ENCODE measurements at places on chromosomes 3 and 15.

DNA sequence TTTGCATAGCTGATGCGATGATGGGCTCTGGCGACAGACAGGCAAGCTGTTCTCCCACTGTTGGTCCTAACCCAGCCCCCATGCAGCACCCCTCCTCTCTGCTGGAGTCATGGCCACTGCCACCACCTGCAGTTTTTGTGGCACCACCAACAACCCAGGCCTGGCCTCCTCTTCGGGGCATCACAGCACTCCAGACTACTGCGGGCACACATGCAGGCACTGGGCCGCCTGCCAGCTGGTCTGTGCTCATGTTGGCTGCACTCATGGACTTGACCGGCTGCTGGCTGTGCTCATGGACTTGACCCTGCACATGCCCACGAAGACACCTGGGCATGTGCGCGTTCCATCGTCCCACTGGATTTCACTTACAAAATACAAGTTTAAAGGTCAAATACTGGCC is 130.9 kb upstream of the TMEM108 start:
- no peak for DNase-seq

- no peak for DNase-seq
Observed at GRCh38 chr3:6097556-6097955, 763.4 kb upstream of the GRM7 start.

DNA sequence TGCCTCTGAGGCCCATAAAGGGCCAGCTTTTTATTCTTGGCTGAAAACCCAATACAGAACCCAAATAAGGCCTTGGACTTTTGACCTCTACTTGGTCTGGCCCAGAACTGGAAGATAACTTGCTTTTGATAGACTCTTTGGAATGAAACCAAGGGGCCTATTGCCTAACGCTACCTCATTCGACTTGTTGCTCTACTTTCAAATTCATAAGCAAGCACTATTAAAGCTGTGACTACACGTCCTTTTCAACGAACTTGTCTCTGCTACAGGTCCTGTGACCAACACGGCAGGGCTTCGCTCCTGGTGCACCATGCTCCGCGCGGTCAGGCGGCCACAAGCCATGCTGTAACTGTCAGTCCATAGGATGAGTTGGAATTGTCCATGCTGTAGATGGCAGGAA is 385.4 kb downstream of the MFSD1 start:
- no peak for DNase-seq

GRCh38 chr3:187669675-187670504 is at the start of gene SST:
Gene SST (minus strand): TSS chr3:187670394. CDS start chr3:187670291, 103 bp downstream.
- no peak for DNase-seq

- no peak for DNase-seq
Observed at GRCh38 chr3:157534725-157535161, 31.5 kb upstream of the VEPH1 start.

DNA sequence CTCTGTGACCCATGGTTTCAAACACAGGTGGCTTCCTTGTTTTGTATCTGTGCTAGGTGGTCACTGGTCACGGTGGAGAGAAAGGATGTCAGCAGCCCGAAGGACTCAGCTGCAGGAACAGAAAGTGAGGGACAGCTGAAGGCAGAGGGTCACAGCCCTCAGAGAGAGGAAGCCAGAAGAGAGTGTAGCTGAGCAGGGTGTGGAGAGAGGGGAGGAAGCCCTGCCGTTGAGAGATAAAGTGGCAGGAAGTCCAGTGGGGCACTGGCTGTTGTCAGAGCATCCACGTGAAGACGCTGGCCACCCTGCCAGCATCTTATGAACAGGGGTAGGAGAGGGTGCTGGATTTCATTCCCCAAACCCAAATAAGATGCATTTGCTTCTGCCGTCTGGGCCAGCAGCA is 36.9 kb downstream of the LIMD1 start:
- no peak for DNase-seq

DNA sequence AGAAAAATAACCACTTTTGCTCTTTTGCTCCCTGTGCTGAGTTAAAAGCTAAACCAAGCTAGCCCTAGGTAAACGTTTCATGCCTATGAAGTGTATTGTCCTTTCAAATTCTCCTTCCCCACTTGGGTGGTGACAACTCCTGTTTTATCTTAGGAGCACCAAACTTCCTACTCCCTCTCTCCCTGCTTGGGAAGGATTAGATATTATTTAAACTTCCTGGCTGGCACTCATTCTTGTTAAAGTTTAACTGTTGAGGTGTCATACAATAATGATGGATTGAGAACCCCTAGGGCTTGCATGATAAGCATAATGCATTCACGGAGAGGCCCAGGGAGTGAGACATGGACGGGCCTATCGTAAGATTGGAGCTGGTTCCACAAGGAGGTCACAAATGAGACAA is 29.5 kb downstream of the B4GALT4 start:
- DNase-seq, result no peak

DNA sequence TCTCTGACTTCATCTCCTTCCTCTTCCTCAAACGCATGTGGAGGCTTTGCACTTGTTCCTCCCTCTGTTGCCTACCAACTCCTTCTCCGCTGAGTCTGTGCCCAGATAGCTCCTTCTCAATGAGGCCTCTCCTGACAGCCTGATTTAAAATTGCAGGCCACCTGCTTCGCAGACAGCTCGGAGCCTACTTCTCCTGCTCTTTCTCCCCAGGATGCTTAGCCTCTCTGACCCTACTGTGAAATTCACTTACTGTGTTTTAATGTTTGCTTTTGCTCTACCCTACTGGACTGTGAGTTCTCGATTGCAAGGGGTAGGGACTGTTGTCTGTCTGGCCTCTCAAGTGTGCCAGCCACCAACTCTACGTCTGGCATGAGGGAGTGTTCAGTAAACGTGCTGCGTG is 83.4 kb downstream of the EEFSEC start:
- DNase-seq, result no peak

- DNase-seq, result no peak
Observed at GRCh38 chr3:19110335-19110895, 37.9 kb upstream of the KCNH8 start.

GRCh38 chr3:48222616-48223513 is at the start of gene CAMP:
Gene CAMP (plus strand): TSS chr3:48223495. CDS start chr3:48223512, 17 bp downstream.
- DNase-seq, result no peak

- no peak for DNase-seq
Observed at GRCh38 chr3:71563827-71564226, 19.7 kb downstream of the FOXP1 start.

- no peak for DNase-seq
Observed at GRCh38 chr3:3165650-3166049, 13.8 kb downstream of the CRBN start.

DNA sequence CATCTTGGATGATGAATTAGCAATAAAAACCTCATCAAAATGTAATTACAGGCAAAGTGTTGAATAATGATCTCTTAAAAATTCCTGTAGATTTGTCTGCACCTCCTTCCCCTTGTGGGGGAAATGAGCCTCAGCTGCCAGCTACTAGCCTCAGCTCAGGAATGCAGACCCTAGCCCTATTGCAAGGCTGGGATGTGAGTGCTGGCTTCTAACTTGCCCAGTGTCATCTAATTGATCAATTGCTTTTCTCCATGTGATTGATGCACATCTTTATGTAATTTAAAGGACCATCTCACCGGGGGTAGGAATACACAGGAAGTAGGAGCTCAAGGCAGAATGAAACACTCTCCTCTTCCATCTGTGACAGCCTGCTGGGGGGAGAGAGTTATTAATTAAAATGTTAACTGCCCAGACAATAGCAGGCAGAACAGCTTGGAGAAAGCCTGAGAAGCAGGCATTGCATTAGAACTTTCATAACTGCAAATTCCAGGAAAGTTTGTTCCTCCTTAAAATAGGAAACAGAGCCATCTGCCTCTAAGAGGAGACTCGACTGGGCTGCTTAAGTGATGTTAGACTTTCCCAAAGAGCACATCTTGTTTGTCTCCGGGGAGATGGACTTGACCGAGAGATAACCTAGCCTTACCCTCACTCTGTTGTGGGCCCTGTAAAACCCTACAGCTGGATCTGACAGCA is 69.6 kb downstream of the LRTM1 start:
- DNase-seq, result no peak
